ENCODE measurements at places on chromosomes 4 and X.

DNA sequence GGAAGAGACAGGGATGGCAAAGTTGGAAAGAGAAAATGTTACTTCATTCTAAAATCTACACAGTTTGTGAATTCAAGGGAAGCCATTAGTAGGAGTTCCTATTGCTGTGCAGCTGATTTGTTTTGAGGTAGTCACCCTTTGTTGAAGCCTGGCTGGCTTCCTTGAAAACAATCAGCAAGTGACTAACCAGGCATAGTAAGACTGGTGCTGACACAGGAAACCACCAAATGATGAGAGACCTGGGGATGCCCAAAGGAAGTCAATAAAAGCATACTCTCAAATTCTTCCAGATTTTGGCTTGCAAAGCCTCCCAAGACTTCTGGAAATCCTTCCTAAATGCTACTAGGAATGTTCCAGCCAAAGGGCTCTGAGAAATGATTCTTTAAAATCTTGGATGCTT, 23.9 kb upstream of the PRDM8 start:
- DNase-seq, result peak; percentile 18

DNA sequence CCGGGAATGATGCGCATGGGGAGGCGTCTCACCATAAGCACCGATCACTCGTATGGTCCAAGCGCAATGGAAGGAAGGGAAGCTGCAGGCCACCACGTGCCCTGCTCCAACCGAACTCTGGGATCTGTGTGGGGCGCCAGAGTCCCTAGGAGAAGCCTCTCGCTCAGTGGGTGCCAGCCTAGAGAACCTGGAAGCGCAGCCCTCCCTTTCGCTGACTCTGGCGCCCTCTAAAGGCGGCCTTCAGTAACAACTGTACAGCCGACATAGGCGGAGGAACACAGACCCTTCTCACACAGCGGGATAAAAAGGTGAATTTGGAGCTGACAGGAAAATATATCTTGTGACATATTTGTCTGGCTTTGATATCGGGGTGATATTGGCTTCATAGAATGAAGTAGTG, 76.0 kb downstream of the INTS6L start:
- DNase-seq, result no peak

DNA sequence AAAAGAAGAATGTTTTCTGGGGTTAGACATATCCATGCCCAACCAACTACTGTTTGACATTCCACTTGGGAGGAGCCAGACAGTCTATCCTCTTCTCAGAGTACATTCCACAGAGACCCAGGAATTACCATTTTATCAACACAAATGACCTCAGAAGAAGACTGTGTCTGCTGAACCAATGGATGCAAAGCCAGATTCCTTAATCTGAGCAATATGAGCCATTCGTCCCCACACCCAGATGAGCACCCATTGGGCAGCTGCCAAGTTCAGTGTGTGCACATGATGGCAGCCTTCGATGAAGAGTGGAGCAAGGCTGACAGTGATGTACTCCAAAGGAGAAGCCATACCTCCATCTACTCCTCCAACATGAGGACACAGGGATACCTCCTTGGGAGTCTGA, 111.3 kb downstream of the ZNF674 start:
- no peak for DNase-seq

GRCh38 chr4:168857546-168858314, 152.3 kb downstream of the CBR4 start:
- DNase-seq, result no peak

GRCh38 chr4:7424553-7425111, 10.1 kb downstream of the PSAPL1 start:
- no peak for DNase-seq

DNA sequence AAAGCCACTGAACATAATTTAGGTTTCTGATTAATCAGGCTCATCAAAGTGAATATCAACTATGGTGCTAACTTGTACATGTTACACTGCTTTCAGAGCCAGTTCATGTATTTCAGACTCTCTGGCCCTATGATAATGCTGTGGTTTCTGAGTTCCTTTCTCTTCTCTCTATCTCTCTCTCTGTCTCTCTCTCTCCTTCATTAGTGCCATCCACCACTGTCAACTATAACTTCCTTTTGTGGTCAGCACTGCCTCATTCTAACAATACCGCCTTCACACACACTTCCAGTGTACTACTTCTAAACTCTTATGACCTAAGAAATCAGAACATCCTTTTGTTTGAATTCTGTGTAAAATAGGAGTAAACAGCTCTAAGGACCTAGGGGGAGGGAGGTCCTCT, 907.1 kb downstream of the RPA4 start:
- no peak for DNase-seq

DNA sequence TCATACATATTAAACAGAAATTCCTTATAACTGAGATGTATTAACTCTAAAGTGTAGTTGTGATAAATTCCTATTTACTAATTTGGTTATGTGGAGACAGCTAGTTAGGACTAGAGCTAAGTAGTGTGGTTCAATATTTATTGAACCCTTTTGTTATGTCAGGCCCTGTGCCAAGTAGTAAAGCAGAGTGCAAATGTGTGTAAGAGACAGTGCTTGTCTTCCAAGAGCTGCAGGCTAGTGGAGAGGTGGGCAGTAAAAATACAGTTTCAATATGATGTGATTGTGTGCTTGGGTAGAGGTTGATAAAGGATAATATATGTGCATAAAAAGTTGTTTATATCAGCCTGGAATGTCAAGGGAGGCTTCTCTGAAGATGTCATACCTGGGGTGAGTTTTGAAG, 80.0 kb downstream of the TBC1D19 start:
- no peak for DNase-seq

DNA sequence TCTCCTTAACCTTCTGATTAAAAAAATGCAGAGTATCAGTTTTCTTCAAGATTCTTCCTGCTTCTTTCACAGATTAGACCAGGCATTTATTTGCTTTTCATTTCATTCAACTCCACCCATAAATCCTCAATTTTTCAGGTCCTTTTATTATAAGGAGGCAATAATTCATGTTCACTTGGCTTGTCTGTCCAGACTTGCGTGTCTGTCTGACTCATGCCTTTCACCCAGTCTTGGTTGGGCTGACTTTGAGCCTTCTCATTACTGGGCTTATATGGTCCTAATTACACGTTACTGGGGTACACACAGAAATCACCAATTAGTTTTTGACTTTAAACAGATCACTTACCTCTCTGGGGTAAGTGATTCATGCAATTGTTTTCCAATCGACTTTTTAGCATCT, 48.8 kb upstream of the GALNT7 start:
- no peak for DNase-seq

DNA sequence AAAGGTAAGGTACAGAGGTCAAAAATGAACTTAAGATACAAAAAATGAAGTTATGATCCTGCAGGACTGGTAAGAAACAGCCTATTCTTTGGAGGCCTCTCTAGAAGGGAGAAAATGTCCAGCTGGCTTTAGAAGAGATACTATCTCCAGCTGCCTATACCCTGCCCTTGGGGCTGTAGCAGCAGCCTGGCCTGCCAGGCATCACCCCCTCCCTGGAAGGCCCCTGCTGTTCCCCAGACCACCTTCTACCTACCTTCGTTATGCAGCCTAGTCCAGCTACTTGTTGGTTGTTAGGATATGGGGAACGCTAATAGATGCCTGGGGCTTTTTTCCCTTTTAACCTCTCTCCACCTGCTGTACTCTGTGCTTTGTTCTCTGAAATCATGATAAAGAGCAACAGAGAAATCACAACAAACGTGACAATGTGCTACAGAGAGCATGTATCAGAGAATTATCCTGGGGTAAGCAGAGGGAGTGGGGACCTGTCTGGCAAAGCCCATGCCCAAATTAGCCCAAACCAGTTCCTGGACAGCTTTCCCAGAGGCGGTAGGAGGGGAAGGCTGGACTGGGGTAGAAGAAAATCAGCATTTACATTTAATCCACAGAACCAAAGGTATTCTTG, 34.5 kb downstream of the FRMD7 start:
- no peak for DNase-seq

GRCh38 chr4:53490965-53491622, 100.2 kb downstream of the LNX1 start:
- DNase-seq, result no peak

- no peak for DNase-seq
Measured at GRCh38 chrX:32591589-32591988, 619.8 kb downstream of the DMD start.
